T1000 (cell line): ENCODE measurements at places on chromosomes 12 and 14.
A peak's percentile ranks its signal among the peaks of the same experiment; 100 is the strongest.

DNA sequence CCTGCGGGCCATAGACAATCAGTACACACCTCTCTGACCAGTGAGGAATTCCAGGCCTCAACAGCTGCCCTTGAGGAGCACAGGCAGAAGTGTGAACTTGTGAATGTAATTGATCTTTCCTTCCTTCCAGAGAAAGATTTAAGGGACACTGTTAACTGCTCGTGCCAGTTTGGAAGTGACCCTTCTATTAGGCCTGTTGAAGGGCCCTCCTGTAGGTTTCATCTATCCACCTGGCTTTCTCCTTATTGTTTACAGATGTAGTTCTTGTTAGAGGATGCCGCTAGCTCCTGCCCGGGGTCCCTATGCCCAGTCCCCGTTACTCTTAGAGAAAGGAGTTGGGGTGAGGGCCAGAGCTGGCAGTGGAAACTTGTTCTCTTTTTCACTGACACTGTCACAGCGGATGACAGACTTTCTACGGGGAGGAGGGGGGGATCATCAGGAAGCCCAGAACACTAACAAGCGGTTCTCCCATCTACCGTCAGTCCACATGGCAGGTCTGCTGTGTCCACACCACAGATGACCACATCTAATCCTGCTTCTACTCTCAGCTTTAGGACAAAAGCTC lies 42.6 kb downstream of the SH2B3 start:
- no peak for DNase-seq

DNA sequence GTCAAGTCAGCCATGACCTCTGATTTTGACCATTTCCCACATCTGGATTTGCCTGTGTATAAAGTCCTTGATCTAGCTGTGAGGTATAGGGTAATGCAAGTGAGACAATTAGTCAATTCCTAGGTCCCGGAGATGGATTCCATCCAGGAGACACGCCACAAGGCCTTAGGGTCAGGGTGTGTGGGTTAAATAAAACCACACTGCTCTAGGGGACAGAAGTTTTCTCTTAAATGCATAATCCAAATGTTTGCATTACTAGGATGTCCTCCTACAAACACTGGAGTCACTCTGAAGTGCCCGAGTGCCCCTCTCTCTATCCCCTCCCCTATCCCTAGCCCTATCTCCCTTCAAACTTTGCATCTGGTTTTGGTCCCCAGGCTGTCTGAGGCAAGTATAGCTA lies 26.8 kb downstream of the LRIG3 start:
- no peak for DNase-seq

- no peak for DNase-seq
These were observed 42.5 kb upstream of the BCAT1 start for GRCh38 chr12:24991209-24992049.

DNA sequence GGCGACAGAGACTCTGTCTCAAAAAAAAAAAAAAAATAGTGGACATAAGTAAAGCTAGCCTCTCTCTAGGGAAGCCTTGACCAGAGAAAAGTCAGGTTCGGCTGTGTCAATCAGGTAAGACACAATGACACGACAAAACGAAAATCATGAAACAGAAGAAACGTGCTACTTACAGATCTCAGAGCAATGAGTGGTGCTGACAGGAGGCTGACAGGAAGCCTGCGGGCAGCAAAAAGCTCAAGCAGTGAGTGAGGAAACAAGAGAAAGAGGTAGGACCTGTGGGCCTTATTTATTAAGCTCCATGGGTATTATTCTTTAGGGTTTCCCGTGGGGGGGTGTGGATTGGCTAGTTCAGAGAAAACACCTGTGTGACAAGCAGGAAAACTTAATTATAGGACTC lies 363.1 kb downstream of the KCNH5 start:
- no peak for DNase-seq

DNA sequence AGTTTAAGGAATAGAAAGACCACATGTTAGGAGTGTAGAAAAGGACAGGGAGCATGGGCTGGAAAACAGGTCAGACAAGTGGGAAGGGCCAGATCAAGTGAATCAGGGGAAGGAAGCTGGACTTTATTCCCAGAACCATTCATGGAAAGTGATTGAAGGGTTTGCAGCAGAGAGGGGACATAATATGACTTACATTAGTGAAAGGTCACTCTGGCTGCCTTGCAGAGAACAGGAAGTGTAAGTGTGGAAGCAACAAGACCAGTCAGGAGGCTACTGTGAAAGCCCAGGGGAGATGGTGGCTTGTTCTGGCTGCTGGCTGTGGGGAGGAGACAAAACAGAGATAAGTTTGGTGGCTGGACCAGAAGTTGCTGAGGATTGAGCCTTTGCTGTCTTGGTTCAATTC lies 69.1 kb downstream of the VCPKMT start:
- no peak for DNase-seq

DNA sequence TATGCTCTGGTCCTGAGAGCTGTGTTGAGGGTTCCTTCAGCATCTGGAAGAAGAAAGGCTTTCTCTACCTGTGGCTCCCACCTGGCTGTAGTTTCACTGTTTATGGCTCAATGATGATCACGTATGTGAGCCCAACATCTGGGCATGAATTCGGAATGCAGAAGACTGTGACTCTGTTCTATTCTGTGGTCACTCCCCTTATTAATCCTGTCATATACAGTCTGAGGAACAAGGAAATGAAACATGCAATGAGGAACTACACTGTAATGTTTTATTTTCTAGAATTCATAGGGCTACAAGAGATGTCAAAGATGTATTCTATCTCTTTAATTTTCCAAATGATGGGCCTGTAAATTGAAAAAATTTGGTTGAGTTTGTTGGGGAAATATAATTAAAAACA lies 10.8 kb upstream of the OR11G2 start:
- DNase-seq: no peak

DNA sequence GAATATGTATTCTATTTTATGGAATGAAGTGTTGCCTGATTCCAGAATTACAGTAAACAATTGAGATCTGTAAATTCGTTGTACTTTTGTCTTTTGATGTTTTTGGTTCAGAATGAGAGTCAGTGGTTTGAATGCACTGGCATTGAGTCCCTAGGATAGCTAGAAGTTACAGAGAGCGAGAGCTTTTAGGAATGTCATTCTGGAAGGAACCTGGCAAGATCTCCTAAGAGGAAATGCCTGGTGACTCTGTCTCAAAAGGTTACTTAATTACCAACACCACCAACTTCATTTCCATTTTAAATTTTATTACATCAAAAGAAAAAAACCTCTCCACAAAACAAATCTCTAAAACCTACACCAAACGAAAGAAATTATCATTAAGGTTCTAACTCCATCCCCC lies 6.0 kb upstream of the CEBPE start:
- no peak for DNase-seq

- DNase-seq: no peak
These were observed 34.6 kb downstream of the TESC start for GRCh38 chr12:117064596-117064995.

DNA sequence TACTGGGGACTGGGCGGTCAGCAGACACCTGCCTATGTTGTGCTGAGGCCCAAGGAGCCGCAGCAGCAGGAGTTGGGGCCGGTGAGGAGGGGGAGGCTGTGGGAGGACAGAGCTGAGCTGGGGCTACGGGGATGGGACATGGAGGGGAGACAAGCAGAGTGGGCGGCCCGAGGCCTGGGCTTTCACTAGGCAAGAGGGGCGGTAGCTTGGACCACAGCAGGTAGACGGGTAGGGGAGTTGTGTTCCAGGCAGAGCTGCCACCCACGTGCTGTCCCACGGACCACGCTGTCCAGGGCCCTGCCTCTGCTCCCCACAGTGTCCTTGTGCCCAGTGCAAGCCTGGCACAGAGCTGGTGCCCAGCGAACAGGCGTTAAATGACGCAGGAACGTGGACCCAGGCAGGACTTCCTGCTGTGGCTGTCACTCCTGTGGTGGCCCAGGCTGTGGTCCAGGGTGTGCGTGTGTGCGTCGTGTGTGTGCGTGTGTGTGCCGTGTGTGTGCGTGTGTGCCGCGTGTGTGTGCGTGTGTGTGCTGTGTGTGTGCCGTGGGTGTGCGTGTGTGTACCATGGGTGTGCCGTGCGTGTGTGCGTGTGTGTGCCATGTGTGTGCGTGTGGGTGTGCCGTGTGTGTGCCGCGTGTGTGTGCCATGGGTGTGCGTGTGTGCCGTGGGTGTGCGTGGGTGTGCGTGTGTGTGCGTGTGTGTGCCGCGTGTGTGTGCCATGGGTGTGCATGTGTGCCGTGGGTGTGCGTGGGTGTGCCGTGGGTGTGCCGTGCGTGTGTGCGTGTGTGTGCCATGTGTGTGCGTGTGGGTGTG lies 6.8 kb downstream of the CEP170B start:
- no peak for DNase-seq

DNA sequence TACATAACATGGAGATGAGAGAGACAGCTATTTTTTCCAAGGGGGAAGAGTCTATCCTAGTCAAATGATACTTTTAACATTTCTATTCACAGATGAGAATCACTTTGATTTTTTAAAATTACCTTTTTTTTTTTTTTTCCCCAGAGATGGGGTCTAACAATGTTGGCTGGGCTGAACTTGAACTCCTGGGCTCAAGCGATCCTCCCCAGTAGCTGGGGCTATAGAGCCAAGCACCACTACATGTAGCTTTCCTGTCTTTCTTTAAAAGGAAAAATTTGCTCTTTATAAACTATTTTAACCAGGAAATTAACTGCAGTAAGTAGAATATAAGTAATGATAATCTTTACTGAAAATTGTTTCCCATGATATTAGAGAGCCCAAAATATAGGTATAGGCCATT lies 3.3 kb downstream of the PRICKLE1 start:
- DNase-seq: no peak

DNA sequence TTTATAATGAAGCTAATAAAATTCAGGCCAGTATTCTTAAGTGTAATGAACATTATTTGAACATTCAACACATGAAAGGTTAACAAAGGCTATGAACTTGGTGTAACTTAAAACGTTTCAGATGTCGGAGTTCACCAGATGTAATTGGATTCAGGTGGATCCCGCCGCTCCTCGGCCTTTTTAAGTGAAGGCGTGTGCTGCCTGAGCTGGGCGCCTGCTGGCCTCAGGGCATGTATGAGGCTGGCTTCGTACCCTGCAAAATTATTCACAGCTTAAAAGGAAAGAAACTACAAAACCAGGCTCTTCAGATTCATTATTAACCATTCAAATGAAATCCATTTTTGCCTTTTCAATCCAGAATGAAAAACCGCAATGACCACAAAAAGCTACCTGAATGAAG lies 69.9 kb downstream of the WIF1 start:
- DNase-seq: no peak

- no peak for DNase-seq
These were observed 10.4 kb upstream of the RND1 start for GRCh38 chr12:48875944-48876515.

DNA sequence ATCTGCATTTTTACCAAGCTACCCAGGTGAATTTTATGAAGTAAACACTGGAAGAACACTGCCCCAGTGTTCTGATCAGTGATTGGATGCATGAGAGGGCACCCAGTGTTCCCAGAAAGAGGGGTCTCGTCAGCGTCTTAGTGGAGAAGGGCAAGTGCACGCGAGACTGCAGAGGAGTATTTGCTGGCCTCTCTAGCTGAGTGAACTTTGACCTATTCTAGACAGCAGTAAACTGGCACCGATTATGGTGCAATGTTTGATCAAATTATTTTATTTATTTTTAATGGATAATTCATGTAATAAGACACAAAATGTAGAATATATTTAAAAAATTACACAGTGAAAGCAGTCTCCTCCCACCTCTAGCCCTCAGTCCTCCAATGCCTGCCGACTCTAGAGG lies 5.3 kb upstream of the GALNT8 start:
- no peak for DNase-seq

DNA sequence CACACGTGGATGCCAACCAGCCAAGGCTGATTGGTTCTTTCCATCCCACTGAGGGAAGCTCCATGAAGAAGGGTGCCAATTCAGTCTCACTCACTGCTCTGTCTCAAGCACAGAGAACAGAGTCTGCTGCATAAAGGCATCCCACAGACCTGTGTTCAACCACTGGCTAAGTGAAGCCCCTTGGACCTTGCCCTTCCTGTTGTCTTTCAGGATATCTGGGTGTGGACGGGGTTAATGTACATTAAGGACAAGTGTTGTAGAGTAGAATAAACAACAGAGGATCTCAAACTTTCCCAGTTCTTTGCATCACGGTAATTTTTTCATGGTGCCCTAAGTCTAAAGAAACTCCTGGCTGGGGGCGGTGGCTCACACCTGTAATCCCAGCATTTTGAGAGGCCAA lies 33.1 kb upstream of the GPATCH2L start:
- DNase-seq: no peak

- no peak for DNase-seq
These were observed 275.6 kb downstream of the AACS start for GRCh38 chr12:125340791-125341190.

DNA sequence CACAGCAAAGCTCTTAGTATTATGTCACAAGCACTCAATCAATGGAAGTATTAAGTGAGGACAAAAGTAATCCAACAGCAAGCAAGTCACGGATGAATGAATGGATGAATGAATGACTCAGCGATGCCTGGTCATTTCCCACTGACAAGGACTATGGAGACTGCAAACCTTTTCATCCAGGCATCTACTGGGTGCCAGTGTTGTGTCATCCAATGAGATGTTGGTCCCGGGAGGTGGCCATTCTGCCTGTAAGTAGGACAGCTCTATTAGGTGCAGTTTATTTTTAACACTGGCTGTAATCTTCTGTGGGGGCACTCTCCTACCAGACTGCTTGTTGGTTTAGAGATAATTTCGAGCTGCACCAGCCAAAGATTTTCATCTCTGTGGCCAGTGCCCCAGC lies 39.4 kb downstream of the STAB2 start:
- DNase-seq: peak; percentile 4

- DNase-seq: no peak
These were observed 39.1 kb downstream of the SPPL3 start for GRCh38 chr12:120865098-120865497.

DNA sequence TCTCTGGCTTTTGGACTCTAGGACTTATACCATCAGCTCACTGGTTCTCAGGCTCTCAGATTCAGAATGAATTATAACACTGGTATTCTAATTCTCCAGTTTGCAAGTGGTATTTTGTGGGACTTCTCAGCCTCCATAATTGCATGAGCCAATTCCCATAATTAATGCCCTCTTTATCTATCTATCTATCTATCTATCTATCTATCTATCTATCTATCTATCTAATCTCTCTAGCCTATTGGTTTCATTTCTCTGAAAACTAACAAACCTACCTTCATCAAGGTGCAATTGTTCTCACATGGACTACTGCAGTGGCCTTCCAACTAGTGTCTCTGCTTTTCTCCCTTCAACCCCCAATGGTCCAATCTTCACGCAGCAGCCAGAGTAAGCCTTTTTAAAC lies 507.4 kb downstream of the ETNK1 start:
- DNase-seq: no peak

DNA sequence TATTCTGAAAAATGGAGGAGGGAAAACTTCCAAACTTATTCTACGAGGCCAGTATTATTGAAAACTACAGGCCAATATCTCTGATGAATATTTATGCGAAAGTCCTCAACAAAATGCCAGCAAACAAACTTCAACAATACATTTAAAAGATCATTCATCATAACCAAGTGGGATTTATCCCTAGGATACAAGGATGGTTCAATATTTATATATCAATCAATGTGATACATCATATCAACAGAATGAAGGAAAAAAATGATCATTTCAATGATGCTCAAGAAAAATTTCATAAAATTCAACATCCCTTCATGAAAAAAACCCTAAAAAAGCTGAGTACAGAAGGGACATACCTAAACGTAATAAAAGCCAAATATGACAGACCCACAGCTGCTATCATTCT lies 45.9 kb upstream of the LMNTD1 start:
- DNase-seq: no peak

- DNase-seq: no peak
These were observed 333.9 kb downstream of the ZFP36L1 start for GRCh38 chr14:68458840-68459469.

GRCh38 chr14:69535230-69535848 lies 39.3 kb downstream of the CCDC177 start:
- no peak for DNase-seq
